H9 (cell line): ENCODE measurements at places on chromosomes 4 and X.

GRCh38 chrX:154348114-154348531, 26.3 kb downstream of the FLNA start:
- DNase-seq: no peak

DNA sequence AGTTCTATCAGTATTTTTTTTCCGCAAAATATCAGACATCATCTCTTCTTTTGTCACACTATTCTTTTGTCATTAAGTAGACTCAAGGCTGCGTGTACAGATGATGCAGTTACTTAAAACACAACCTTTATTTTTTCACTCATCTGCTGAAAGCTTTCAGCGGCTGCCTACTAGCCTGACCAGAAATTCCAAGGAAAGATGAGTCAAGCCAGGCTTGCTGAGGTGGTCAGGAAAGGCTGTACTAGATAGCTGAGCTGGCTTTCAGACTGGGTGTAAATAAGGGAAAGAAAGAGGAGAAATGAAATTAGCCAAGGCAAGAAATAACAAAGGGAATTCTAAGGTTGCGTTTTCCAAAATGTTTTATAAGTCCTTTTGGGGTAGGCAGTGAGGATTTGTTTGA, 17.9 kb downstream of the STK26 start:
- DNase-seq: no peak

DNA sequence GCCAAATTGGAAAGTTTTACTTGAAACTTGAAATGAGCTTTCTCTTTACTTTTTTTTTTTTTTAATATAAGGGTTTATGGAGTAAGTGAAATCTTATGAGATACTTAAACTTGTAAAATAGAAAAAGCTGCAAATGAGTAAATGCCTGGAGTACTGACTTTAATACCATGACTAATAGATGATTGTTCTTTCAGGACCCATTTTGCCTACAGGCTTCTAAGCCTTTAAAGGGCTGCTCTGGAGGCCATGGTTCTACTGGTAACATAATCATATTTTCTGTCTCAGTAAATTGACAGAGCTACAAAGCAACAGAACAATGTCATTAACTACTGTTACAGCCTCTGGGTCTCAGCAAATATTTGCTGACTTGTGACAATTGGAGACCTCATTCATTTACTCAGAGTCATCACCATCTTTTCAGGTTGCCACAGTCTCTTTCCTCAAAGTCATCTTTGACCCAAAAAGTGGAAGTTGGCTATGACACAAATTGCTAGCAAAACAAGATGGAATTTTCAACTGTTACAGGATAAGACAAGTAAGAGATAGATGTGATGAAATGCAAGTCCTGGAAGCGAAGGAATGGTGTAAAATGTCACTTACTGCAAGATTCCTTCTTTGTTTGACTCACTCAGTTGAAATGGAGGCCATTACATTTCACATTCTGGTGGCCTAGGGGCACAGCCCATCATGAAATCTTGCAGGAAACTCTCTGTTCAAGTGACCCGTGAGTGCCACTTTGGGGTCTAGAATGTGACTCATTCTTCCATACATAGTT, 132.7 kb downstream of the BTC start:
- DNase-seq: no peak

GRCh38 chr4:170591076-170591475, 501.3 kb upstream of the AADAT start:
- DNase-seq: no peak

GRCh38 chrX:13934731-13935130, 95.0 kb downstream of the GEMIN8 start:
- DNase-seq: no peak

GRCh38 chrX:38768079-38768478, 33.2 kb upstream of the MID1IP1 start:
- no peak for DNase-seq

GRCh38 chr4:139761461-139761860, 95.8 kb downstream of the MGST2 start:
- DNase-seq: no peak

GRCh38 chrX:9829308-9830267, 43.4 kb downstream of the SHROOM2 start:
- DNase-seq: no peak
